Daoy (cell line): ENCODE measurements at places on chromosomes 13 and 19.

DNA sequence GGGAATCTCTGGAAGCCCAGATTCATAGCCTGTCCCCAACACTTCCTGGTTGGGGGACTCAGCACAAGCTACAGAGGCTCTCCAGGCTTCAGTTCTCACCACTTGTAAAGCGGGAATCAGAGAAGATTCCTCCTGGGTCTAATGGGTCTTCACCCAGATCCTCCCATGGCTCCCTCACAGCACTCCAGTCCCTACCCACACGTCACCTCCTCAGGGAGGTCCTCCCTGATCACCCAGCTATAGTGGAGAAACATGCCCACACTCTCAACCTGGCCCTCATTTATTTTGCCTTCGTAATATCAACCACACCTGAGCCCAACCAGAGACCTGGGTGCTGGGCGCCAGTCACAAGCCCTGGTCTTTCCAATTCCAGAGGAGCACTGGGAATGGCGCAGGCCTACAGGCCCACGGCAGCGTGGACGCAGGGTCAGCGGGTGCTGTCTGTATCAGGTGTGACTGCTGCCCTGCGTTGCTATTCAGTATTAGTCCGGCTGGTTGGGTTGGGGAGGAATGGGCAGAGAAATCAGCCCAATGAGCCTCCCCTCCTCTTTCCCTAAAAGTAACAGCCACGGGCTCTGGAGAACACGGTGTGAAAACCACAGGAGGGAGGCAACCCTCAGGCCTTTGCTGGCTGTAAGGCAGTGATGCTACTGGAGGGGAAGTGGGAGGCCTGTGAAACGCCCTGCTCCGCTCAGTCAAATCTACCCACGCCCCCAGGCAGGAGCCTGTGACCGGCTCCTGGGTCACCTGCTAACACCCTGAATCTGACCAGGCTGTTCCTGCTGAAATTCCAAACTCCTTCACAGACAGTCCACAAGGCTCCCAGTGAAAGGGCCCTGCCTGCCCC lies 5.2 kb downstream of the AKT2 start:
- no peak for DNase-seq

DNA sequence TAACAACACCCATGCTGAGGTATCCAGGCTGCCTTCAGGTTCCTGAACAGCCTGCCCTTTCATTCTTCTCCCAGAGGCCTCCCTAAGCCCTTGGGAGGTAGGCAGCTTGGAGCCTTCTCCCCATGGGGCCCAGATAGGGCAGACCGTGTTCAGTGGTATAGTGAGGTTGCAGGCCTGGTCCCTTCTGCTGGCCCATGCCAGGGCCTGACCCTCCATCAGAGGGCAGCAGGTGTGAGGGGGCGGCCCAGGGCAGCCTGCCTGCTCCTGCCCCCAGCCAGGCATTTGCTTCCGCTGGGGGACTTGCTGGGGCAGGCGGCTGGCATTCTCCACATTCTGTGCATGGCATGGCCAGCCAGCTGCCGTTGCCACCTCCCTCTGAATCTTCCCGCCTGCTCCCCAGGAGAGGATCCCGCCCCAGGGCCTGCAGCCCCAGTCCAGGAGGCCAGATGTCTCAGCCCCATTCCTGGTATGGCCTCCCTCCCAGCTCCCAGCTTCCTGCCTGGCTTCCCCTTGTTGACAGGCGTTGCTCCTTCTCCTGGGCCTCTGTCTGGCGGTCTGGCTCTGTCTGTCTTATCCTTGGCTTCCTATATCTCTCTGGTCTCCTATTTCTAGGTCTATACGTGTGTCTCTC lies 8.9 kb downstream of the CIC start:
- peak; percentile 76 for DNase-seq

DNA sequence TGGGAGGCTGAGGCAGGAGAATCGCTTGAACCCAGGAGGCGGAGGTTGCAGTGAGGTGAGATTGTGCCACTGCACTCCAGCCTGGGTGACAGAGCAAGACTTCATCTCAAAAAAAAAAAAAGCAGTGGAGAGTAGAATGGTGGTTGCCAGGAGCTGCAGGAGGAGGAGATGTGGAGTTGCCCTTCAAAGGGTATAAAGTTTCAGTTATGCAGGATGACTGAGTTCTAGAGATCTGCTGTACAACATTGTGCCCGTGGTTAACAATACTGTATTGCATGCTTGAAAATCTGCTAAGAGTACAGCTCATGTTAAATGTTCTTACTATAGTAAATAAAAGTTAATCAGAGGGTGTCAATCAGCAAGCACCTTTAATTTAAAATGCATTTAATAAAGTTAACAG lies 28.4 kb upstream of the LATS2 start:
- no peak for DNase-seq

- peak; percentile 19 for DNase-seq
Measured at GRCh38 chr13:34340534-34340933, 522.6 kb downstream of the RFC3 start.

- DNase-seq: peak; percentile 84
Measured at GRCh38 chr13:112333756-112334543, 42.2 kb upstream of the SPACA7 start.

- DNase-seq: no peak
Measured at GRCh38 chr19:16146112-16146511, 2.6 kb downstream of the HSH2D start.

DNA sequence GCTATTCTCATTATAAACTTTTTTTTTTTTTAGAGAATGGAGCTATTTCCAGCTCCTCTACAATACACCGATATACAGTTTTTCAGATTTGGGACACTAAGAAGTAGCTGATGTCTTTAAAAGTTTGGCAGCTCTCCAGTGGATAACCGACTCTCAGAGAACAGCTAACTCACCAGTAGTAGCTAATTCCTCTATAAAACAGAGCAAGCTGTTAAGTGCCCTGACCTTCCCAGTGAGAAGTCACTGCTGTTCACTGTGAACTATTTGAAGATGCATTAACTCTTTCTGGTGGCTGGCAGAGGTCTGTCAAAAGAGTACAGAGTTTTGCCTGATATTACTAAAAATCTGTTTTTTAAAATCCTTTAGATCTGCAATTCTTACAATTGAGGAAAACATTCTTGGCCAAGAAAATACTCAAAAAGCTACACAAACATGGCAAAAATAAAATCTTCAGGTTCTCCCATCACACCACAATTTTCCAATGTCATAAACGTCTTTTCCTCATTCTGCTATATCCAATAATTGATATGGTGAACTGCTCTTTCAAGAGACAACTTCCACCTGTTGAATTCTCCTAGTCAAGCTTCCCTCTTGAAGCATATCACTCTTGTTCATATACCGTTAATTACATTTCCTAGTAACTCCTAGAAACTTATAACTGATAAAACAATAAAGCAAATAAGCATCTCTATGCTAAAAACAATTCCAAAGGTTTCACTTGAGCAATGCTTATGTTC lies 44.2 kb downstream of the TBC1D4 start:
- no peak for DNase-seq

DNA sequence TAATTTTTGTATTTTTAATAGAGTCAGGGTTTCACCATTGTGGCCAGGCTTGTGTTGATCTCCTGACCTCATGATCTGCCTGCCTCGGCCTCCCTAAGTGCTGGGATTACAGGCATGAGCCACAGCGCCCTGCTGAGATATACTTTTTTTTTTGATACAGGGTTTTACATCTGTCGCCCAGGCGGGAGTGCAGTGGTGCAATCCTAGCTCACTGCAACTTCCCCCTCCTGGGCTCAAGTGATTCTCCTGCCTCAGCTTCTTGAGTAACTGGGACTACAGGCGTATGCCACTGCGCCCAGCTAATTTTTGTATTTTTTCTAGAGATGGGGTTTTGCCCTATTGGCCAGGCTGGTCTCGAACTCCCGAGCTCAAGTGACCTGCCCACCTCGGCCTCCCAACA lies 2.0 kb downstream of the COLGALT1 start:
- DNase-seq: no peak

DNA sequence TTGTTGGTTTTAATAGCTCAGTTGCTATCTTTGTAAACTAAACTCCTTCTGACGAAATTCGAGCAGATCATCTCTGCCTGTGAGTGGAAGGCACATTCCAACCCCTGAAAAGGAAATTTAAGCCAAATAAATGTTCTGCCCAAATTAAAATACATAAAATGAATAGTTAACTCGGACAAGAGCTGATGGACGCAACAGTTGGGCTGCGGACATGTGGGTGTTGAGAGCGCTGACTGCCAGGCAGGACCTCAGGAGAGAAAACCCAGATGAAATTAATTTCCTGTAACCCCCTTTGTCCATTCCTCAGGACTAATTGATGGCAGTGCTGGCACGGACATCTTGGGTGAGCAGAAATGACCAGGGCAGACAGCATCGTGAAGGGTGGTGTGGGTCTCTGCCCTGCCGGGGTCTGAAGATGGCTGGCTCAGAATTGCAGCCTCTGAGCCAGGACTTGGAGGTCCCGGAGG lies 86.5 kb downstream of the TSHZ3 start:
- no peak for DNase-seq

- DNase-seq: no peak
Measured at GRCh38 chr19:18558202-18558555, 509 bp downstream of the KXD1 start.

- DNase-seq: no peak
Measured at GRCh38 chr19:52584736-52585440, 14.8 kb downstream of the ZNF701 start.

DNA sequence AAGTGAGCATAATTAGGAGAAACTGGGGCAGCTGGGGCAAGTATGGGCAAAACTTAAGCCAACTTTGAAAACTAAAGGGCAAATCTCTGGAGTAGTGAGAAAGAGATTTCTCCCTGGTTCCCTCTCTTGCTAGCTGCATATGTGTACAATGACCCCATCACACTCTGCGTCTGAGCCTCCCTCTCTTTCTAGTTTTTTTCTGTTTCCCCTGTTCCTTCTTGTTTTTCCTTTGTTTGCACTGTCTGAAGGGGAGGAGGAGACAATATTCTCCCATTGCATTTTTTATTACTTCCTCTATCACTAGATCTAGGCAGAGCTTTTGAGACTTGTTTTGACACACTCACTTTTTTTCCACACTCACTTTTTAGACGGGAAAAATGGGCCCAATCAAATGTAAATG lies 11.2 kb upstream of the CLDN10 start:
- DNase-seq: no peak

DNA sequence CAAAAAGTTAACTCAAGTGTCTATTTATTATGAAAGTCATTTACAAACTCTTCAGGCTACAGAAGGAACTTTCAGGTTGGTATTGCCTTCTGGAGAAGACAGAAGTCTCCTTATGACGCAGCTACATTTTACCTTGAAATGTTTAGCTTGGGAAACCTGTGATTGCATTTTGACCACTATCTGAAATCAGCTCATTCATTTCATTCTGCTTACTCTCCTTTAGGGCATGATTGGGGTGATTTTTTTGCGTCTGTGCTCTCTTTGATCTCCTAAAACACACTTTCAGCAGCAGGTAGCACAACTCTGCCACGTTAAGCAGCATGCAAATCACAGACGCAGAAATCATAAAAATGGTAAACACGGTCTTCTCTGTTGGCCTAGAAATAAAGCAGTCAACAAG lies 9.6 kb downstream of the GJB6 start:
- DNase-seq: no peak

DNA sequence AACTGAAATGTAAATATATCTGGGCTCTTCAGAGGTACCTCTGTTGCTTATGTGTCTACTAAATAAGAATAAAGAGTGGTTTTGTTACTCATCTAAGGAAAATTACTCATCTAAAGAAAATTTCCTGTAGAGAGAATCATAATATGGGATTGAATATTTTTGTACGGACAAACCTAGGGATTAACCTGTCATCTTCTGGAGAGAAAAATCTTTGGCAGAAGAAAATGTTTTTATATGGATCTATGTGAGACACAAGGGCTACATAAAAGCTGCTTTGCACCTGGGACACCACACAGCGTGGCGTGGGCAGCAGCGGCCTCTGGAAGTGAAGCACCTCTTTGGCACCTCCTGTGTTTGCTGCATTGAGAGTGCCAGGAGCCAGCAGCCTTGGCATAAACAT lies 242.9 kb upstream of the DACH1 start:
- no peak for DNase-seq

GRCh38 chr19:28319227-28319626 lies 893.7 kb downstream of the UQCRFS1 start:
- no peak for DNase-seq

GRCh38 chr19:53994811-53995210 lies 3.4 kb downstream of the CACNG6 start:
- no peak for DNase-seq

DNA sequence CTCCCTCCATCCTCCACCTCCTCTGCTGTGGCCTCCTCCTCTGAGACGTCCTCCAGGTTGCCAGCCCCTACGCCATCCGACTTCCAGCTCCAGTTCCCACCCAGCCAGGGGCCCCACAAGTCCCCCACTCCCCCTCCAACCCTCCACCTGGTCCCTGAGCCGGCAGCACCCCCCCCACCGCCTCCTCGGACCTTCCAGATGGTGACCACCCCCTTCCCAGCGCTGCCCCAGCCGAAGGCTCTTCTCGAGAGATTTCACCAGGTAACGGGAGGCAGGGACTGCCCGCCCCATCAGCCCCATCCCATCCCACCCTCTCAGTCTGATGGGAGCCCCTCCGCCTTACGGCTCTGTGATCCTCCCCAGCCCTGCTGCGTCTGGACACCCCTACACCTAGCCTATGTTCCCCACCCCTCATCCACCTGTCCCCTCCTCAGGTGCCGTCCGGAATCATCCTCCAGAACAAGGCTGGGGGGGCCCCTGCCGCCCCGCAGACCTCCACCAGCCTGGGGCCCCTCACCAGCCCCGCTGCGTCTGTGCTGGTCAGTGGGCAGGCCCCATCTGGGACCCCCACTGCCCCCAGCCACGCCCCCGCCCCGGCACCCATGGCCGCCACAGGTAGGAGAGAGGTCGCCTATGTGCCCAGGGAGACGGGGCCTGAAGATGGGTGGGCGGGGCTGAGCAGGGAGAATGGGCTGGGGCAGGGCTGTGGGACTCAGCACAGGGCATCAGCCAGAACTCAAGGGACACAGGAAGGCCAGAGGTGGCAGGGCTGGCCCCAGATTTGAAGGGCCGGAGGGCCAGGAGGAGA lies 18.6 kb upstream of the EHD2 start:
- no peak for DNase-seq

GRCh38 chr13:46995874-46996273 lies 99.0 kb upstream of the HTR2A start:
- DNase-seq: no peak

- no peak for DNase-seq
Measured at GRCh38 chr19:7497292-7497691, 8.5 kb upstream of the PEX11G start.

- DNase-seq: no peak
Measured at GRCh38 chr13:112124141-112124540, 57.2 kb downstream of the SOX1 start.

GRCh38 chr13:30448441-30448840 lies 17.3 kb downstream of the HMGB1 start:
- no peak for DNase-seq

- no peak for DNase-seq
Measured at GRCh38 chr13:73715911-73716510, 418.2 kb downstream of the KLF12 start.

- peak; percentile 38 for DNase-seq
Measured at GRCh38 chr19:27776020-27776419, 1436.9 kb downstream of the UQCRFS1 start.

DNA sequence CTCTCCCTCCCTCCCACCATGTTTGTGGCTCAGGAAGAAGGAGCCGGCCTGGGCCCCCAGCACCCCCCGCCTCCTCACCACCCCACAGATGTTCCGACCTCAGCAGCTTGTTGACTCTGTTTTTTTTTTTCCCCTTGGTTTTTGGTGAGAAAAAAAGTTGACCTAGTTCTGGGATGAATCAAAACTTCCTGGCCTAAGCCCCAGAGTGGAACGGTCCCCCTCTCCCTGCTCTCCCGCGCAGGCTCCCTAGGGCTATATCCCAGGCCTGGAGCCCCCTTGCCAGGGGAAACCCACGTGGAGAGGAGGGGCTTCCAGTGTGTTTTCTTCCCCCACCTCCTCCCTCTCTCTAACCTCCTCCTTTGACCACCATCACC lies 4.0 kb downstream of the COL5A3 start:
- peak; percentile 68 for DNase-seq
